MCF 10A (cell line): ENCODE measurements at places on chromosomes 2 and 18. TPM values are rescaled to one million over a fixed set of nuclear protein-coding genes. Genes with fewer than 3 reads are reported as not detected.

ERFE gene
- 14.5 and 18.1 TPM in 2 replicates for total RNA-seq

GPD2 gene
- total RNA-seq: 37.4 and 62.5 TPM in 2 replicates

C1D gene
- 17.4 and 22.4 TPM in 2 replicates for total RNA-seq

SLC30A3 gene
- total RNA-seq: not detected in 2 replicates

GPAT2 gene
- total RNA-seq: not detected in 2 replicates

CDCA7 gene
- total RNA-seq: 6.2 and 14.0 TPM in 2 replicates
